T follicular helper cell (primary cell): ENCODE measurements at places on chromosomes 1 and 21.

- no peak for DNase-seq
Measured at GRCh38 chr1:202698276-202698675, 12.0 kb downstream of the SYT2 start.

DNA sequence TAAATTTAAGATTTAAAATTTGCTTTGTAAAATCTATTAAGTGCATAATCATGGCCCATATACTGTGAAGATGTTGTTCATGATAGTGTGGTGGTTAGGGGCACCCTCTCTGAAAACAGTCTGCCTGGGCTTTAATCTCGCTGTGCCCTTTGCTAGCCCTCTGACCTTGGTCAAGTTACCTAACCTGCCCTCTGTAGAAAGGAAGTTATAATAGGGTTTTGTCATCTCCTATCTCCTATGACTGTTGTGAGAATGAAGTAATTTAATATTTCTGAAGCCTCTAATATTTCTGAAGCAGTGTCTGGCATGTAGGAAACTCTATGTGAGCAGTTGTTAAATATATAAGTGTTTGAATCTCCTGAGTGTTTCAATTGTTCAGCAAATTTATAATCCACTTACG lies 116.6 kb upstream of the IVNS1ABP start:
- DNase-seq, result no peak

- no peak for DNase-seq
Measured at GRCh38 chr1:170660871-170661645, 2.9 kb upstream of the PRRX1 start.

DNA sequence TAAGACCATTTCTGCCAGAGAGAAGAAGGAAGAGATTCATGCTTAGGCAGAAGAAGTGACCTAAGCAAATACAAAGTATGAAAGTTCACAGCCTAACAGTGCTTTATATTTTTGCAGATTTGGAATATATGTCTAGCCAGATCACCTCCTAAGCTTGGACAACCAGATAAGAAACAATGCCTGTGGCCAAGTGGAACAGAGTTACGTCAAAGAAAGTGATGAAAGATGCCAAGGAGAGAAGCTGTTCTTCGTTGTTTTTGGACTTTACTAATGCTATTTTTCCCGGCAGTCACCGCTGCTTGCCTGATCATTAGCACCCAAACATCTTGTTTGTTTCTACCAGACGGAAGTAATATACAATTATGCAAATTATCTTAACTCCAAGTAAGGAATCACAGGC lies 489.2 kb upstream of the C1orf87 start:
- DNase-seq, result no peak

DNA sequence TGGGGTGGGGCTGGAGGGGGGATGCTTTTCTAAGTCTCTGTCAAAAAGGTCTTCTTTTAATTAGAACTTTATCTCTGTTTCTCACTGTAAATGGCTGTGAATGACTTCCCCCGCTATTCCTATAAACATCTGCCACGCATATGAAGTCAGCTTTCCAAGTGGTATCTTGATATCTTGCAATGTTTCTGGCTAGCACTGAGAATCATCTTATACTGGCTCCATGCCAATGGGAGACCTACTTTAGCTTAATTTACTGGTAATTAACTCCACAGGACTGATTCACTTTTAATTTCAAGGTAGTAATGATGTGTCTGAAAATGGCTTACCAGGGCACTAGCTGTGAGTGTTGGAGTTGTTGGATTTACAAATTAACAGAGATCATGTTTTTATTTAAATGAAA lies 4.3 kb downstream of the GPR88 start:
- DNase-seq, result no peak

- DNase-seq, result no peak
Measured at GRCh38 chr1:41775956-41776585, 142.7 kb downstream of the HIVEP3 start.
